Retinal pigment epithelial cell (primary cell): ENCODE measurements at places on chromosomes 5 and 9.

GRCh38 chr5:53997736-53998627 lies 312.4 kb downstream of the ARL15 start:
- DNase-seq, result peak; percentile 69

GRCh38 chr5:178123966-178124925 lies 6.6 kb upstream of the RMND5B start:
- DNase-seq, result no peak

GRCh38 chr9:85639675-85640186 lies 102.0 kb downstream of the AGTPBP1 start:
- no peak for DNase-seq

DNA sequence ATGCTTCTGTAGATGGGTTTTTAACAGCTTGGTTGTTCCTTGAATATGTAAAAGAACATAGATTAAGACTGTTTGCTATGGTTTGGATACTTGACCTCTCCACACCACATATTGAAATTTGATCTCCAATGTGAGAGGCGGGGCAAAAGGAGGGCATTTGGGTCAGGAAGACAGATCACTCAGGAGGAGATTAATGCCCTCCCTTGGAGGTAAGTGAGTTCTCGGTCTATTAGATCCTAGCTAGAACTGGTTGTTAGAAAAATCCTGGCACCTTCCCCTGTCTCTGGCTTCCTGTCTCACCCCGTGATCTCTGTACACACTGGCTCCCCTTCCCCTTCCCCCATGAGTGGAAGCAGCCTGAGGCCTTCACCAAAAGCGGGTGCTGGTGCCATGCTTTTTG lies 281.1 kb upstream of the ANKRD55 start:
- no peak for DNase-seq

DNA sequence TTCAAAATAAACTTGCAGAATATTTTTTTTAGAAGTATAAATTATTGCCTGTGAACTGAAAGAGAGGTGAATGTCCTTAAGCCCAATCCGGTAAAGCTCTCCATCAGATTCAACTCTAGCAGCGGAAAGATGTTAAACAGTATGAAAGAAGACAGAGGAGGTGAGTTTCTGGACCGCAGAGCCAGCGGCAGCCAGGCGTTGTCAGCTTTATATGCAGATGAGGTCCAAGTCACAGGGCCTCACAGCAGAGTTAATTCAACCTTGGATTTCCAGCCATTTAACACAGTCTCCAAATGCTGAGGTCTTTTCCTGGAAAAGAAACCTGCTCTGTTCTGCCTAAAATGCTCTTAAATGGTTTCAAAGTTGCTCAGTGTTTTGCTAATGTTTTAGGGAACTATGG lies 75.5 kb downstream of the OTULIN start:
- no peak for DNase-seq

GRCh38 chr5:79109527-79110492 lies 1.8 kb upstream of the BHMT start:
- DNase-seq, result no peak

GRCh38 chr5:93273176-93273575 lies 307.8 kb downstream of the NR2F1-AS1 start:
- DNase-seq, result no peak

DNA sequence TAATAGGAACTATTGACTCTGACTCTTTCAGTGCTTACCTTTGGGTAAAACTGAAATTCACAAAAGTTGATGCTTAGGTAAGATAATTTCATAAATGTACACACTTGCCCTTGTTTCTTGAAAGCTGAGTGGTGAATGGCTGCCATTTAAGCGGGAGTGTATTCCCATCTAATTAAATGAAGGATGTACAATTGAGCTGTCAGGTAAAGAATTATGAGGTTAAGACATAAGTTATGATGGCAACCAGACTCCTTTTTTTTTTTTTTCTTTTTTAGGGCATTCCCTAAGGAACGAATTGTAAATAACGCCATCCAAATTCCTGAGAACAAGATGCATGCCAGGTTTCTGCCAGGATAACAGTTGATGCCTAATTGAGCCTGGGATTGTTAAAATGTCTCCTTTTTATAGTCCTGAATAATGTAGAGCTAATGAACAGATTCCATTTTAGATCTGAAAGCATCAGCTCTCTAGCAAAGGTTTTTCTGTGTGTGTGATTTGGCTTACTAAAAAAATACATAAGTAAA lies 199.7 kb downstream of the ISL1 start:
- DNase-seq, result peak; percentile 52

- DNase-seq, result no peak
Observed at GRCh38 chr5:88886252-88886651, 3.3 kb upstream of the MEF2C start.

GRCh38 chr9:98018347-98018746 lies 35.2 kb downstream of the ANP32B start:
- DNase-seq, result no peak

- no peak for DNase-seq
Observed at GRCh38 chr5:159441441-159441840, 111.2 kb upstream of the IL12B start.
